Mesenteric fat pad (tissue), 1 donor: ENCODE measurements at places on chromosomes 1 and 21. TPM values are rescaled to one million over a fixed set of nuclear protein-coding genes. Genes with fewer than 3 reads are reported as not detected.

GRCh38 chr1:119713039-119713748 is 1.5 kb downstream of the PHGDH start:
- DNase-seq: no peak

DNA sequence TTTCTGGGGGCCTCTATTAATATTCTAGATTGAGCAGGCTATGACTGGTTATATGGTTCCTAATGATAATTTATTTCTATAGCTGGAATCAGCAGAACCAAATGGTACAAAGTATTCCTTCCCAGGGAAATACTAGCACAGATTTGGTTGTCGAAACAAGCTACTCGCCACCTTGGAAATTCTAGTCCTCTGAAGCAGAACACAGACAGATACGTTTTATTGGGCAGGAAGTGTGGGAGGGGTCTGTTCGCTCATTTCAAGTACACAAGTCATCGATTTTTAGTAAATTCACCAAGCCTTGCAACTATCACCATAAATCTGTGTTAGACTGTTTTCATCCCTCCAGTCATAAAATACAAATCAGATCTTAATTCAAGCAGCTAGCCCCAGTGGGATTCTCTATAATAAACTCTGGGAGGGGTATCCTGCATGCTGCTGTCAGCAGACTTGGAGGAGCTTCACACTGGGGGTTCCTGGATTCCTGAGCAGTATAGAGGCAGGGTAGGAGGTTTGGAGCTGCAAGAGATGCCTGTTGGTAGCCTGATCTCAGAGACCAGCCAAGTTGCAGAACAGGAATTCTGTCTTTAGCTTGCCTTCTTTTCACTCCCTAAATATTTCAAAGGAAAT is 9.8 kb upstream of the GPR137B start:
- no peak for DNase-seq

- no peak for DNase-seq
Observed at GRCh38 chr21:33078907-33079582, 9.1 kb downstream of the OLIG1 start.

DNA sequence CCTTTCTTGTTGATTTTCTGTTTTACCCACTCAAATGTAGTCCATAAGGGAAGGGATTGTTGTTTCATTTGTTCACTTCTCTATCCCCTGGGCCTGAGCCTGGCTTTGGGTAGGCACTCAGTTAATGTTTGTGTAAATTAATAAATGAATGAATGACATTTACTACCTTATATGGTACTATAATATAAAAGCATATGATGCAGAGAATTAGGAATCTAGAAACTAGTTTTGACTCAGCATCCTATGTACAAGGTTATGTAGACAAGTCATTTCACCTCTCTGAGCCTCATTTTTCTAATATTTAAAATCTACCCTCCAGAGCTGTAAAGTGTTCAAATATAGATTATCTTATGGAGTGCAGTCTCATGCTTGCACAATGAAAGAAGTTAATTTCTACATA is 68.9 kb upstream of the S1PR1 start:
- DNase-seq: no peak

DNA sequence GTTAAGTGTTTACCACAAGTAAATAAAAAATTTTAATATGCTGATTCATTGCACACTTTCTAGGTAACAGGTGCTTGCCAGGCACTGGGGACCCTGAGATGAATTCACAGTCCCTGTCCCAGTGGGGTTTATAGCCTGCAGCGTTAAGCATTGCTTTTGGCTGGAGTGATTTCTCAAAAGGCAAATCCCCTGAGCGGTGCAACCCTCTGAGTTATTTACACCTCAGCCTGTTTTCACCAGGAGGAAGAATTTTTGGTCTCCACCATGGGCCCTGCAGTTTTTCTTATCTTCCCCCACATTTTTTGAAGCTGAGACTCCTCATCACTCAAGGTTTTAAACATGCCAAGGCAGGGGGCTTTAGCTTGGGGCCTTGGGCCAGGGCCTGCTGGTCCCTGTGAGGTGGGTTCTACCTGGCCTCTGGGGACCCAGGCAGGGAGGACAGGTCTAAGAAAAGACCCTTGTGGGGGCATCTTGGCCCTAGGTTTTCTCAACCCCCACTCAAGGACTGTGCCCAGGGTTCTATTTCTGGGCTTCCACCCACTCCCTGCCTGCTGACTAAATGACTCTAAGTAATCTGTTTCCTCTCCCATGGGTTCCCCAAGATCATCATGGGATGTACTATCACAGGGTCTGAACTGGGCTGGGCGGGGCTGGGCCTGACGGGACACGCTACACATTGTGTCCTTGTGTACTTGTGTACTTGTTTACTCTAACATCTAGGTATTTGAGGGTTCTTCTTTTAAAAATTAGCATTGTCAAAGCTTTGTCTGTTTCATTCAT is 10.2 kb upstream of the CHIT1 start:
- DNase-seq: no peak

DNA sequence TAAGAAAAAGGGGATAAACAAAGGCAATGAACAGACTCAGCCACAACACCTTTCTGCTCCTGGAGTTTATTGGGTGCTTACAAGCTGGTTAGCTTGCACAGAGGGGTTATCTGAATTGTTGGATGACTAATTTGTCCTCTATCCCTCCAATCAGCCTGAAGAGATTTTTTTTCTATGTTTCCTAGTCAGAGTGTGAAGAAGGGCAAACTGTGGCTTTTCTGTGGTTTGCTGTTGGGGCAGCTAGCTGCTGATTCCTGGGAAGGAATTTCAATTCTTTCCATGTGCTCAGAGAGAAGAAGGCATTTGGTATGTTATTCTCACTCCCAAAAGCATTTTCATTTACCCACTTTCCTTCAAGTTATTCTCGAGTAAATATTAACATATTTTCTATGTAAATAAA is 48.6 kb downstream of the PCP4 start:
- DNase-seq: no peak

DNA sequence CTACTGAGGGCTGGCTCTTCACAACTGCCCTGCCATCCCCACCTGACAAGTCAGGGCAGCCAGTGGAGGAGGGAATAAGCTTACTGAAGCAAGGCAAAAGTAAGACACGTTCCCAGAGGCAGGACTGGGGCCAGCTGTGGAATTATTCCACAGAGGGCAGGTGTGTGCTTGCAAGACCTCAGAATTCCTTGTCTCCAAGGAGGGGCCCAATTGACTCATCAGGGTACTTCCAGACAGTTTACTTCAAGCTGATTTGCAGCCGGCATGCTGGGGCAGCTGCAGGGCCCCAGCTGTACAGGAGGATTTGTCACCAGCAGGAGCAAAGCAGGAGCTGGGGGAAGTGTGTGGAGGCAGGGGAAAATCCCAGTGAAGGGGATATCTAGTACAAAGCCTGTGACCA is 167.5 kb upstream of the CAMK1G start:
- no peak for DNase-seq

DNA sequence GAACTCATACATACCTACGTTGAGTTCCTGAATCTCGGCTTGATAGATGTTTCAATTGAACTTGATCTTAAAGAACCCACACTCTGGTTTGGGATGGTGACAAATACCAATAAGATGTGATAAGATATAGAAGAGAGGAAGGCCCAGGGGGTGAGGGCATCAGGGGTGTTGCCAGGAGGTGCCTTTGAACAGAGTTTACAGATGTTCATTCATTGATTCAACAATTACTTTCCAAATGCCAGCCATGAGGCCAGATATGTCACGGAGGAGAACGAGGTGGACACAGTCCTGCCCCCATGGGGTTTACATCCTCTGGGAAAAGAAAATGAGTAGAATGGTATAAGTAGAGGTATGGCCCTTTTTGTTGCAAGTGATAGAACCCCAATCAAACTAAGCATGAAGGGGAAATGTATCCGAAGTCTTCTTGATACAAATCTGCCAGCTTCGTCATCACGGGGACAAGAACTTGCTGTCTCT is 659 bp downstream of the LRRC71 start:
- DNase-seq: no peak

- no peak for DNase-seq
Observed at GRCh38 chr1:35428360-35428759, 128.8 kb downstream of the KIAA0319L start.

GRCh38 chr1:112721966-112722524 is 6.9 kb upstream of the PPM1J start:
- peak; percentile 86 for DNase-seq

GRCh38 chr21:24658026-24658425 is 949.3 kb downstream of the MRPL39 start:
- DNase-seq: no peak

DNA sequence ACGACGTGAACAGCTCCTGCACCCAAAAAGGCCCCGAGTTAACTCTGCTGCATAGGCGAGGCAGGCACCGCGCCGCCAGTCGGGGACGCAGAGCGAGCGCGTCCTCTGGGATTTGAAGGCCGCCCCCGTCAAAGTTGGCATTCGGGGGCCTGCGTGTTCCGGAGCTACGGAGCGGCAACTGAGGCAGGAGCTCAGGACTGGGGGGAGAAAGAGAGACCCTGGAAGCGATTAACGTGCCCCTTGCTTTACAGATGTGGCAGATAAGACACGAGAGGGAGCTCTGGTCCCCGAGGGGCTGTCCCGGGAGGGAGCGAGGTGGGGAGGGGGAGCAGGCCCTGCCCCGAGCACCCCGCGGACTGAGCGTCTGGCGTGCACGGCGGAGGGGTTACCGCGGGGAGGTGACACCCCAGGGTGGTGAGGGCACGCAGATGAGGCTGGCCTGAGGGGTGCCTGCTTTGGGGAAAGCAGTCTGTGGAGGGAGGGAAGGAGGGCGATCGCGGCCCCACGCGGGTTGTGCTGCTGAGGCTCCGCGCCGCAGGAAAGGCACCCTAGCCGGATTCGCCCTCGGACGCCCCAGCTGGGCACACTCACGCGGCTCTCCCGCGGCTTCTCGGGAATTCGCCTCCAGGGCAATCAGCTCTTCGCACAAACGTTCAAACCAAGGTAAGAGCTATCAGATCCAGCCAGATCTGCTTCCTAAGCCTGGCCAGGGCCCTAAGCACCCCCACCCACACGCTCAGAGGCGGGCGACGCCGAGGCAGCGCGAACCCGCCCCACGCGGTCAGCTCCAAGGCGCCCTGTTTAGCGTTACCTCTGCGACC is 26.5 kb downstream of the ACTA1 start:
- no peak for DNase-seq

DNA sequence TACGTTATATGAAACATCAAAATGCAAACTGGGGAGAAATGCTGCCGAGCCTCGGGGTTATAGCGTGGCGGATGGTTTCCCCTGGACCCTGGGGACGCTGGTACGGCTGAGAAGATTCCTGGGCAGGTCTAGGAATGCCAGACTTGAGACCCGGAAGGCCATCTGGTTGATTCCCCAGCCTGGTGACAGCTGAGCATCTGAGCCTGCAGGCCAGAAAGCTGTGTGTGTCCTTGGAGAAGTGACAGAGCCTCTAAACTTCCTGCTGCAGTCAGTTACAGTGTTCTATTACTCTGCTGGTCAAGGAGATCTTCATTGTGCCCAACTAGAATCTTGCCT is 2.3 kb downstream of the VASH2 start:
- no peak for DNase-seq

- DNase-seq: no peak
Observed at GRCh38 chr1:184326278-184326677, 60.6 kb upstream of the C1orf21 start.

DNA sequence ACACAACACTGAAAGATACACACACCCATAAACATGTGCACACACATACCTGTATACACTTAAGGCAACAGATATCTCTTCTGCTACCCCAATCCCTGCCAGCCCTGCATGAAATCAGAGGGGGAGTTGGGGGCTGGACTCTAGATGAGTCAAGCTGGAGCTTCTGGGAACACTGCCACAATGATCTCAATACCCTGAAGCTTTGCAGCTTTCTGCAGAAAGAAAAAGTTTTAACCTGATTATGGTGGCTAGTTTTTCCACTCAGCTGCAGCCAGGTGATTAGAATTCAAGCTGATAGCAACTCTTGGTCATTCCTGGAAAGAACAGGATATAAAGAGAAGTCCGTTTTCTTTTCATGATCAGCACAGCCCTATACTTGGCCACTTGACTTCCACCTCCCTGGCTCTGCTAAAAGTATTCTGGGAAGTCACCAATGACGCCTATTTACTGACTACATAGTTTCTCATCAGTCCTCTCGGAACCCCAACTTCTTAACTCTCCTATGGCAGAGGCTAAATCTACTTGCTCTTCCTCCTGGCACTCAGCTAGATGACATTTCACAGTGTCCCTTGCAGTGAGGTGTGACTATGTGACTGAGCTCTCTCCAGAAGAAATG is 20.7 kb upstream of the DNASE2B start:
- no peak for DNase-seq

GRCh38 chr21:42220138-42220701 is 1.3 kb downstream of the ABCG1 start:
- no peak for DNase-seq

- no peak for DNase-seq
Observed at GRCh38 chr1:39992234-39992633, 37.3 kb downstream of the MFSD2A start.

DNA sequence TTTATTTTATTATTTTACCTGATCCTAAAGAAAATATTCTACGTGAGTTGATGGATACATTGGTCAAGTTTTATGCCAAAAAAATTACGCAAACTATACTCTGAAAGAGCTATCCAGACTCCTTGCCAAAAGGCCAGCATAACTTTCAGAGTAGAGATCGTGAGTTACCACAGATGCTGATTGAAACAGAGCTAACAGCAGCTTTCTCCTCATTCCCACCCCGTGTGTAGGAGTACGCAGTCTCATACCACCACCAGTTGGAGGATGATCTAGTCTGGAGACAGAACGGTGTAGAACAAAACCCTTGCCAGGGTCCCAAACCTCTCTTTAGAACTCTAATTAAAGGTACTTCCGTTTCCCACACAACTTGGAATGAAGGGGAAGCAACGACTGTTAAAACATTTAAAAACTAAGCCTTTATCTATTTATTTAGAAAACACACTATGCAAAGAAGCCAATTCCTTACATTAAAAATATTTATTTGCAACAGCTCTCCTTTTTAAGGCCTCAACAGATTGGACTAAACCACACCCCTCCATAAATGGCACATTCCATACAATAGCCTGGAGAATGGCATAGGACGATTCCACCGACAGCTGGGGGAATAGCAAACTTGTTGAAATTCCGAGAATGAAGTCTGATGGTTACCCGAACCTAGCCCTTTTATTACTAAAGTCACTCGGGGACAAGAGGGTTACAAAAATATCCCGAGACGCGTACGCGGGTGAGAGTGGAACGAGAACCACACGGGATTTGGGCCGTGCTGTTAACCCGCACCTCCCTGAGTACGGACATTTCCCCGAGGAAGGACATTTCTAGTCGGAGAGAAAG is 1.4 kb downstream of the NUCKS1 start:
- DNase-seq: no peak

Gene COL11A1
- 0.22 TPM for total RNA-seq

Gene RIPPLY3
- total RNA-seq: not detected

Gene ZYG11B
- 33.0 TPM for total RNA-seq

Gene LDLRAD1
- not detected for total RNA-seq

Gene KCNK1
- 2.2 TPM for total RNA-seq

Gene TMEM51
- total RNA-seq: 4.3 TPM

Gene RNF186
- total RNA-seq: not detected

Gene C4BPA
- not detected for total RNA-seq

Gene SH2D2A
- 4.7 TPM for total RNA-seq
